Lower leg skin (tissue), 4 donors: ENCODE measurements at places on chromosomes 12 and 14. TPM values are rescaled to one million over a fixed set of nuclear protein-coding genes. Genes with fewer than 3 reads are reported as not detected.
A peak's percentile ranks its signal among the peaks of the same experiment; 100 is the strongest.

The B3GNT4 gene
- 7.9 TPM for total RNA-seq

DNA sequence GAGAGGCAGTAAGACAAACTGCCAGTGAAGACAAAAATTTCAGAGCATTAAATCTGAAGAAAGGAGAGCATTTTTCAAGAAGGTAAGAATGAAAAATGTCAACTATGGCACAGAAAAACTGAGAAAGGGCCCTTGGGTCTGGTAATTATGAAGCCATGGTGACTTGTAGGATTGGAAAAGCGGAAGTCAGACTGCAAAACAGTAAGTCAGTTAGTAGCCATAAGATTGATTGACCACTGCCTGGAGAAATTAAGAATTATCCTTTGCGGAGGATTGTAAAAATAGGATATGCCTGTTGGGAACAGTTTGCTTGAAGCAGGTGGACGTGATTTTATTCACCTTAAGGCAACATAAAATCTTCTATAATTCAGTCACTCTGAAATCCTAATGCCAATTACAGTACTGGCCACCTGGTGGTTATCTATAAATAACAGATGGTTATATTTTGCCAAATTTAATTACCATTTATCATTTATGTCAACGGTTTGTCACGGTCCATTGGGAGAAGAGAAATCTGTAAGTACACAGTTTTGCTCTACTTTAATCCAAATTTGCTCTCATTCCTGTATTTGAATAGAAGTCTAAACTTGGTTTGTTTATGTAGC lies 127.1 kb upstream of the CNTN1 start:
- no peak for DNase-seq

The FAM90A1 gene
- total RNA-seq, result 0.10 TPM

GRCh38 chr14:28542040-28542439 lies 224.5 kb upstream of the FOXG1 start:
- DNase-seq, result no peak

- DNase-seq, result peak; percentile 96
These were observed 21.9 kb upstream of the CIPC start for GRCh38 chr14:77076113-77076631.

- DNase-seq, result no peak
These were observed 2.0 kb upstream of the MAP1LC3B2 start for GRCh38 chr12:116556964-116557698.

GRCh38 chr14:97299661-97300060 lies 502.5 kb downstream of the VRK1 start:
- no peak for DNase-seq

DNA sequence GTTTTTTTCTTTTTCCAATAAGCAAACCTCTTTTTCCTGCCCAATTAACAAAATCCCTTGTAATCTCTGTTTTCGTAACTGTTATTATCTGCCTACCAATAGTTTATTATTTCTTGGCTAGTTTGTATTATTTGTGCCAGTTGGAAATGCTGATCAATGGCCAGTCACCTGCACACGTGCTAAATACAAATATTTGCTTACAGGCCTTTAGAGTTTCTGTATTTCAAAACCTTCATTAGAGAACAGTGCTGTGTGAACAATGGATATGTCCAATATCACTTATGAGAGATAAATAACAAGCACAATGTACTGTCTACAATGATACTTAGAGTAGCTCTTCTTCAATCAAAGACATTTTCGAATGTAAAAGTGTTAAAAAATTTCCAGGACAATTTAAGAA lies 10.8 kb upstream of the DYRK2 start:
- DNase-seq, result no peak

DNA sequence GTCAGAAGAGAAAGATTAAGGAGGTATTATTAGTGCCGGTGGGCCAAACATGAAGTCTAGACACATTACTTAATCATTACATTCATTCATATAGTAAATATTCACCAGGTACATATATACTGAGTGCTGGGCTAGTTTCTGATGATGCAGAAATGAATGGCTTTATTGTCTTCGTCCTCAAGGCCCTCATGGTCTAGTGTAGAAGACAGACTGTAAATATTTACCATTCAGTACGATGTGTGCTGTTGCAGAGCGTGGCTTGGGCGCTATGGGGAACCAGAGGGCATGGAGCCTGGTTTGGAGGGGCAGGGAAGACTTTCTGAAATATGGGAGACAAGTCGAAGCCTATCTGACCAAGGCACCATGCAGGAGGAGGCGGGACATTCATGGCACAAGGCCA lies 37.0 kb upstream of the TCL1B start:
- no peak for DNase-seq

- DNase-seq, result no peak
These were observed 12.8 kb downstream of the ABHD4 start for GRCh38 chr14:22610931-22611330.

- no peak for DNase-seq
These were observed 17.1 kb upstream of the FAM234B start for GRCh38 chr12:13027032-13027431.

DNA sequence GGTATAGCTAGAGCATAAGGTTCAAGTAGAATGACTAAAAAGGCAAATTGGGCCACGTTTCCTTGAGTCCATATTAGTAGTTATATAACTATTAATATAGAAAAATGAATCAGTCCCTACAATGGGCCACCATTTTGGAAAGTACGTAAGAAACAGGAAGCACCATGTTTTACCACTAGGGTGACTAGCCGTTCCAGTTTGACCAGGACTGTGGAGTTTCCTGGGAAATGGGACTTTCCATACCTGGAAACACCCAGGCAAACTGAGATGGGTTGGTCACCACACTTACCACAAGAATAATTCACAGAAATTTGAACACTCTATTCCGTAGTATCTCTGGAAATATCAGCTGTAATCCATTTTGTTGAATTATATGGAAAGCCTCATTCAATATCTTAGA lies 2.1 kb upstream of the MAGOHB start:
- DNase-seq, result no peak

DNA sequence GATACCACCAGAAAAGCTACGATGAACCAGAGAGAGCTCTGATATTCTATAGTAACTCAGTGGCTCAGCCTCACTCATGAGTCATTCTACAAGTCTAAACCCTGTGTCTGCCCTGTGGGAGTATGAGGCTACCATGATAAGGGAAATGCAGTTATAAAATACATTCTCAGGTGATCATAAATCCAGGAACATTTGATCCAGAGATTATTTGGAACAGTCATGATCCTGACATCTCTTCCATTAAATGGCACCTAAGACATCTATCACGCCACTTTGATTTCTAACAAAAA lies 202.6 kb upstream of the RASSF8 start:
- no peak for DNase-seq

The CLEC6A gene
- total RNA-seq, result not detected

The DHRS4 gene
- 35.9 TPM for total RNA-seq

DNA sequence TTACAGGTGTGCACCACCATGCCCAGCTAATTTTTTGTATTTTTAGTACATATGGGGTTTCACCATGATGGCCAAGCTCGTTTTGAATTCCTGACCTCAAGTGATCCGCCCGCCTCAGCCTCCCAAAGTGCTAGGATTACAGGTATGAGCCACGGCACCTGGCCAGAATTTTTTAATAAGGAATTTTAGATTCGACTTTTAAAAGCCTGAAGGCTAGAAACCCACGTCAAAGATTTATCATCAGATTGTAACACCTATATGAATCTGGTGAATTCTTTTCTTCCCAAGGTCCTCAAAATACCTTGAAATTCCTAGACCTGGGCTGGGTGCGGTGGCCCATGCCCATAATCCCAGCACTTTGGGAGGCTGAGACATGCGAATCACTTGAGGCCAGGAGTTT lies 18.7 kb upstream of the MMP19 start:
- DNase-seq, result no peak

DNA sequence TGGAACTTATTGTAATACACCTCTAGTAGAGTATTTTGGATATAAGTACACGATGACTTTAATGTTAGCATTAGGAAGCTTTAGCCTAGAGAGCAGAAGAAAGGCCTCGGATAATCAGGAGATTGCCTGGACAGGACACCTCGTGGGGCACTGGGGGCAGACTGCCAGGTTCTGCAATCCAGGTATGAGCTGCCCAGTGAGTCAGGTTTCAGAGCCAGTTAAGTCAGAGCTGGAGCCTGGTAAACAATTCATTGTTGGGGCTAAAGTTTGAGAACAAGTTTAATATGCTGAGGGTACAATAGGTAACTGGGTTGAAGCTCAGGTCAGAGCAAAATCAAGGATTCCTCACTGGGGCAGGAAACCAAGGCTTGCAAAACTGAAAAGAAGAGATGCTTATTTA lies 107.4 kb downstream of the RERGL start:
- no peak for DNase-seq

DNA sequence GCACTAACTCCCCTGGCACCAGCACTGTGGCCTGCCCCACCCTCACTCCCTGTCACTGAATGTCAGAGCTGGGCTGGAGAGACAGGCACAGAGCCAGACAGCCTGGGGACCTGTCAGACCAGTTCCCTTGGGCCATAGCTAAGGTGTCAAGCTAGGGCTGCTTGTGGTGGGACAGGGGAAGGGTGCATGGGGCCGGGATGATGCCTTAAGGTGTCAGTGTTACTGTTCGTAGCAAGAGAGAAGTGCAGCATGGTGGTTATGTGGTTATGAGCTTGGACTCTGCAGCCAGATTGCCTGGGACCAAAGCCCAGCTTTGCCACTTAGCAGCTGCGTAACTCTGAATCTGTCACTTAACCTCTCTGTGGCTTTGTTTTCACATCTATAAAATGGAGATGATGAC lies 3.8 kb downstream of the RAPGEF3 start:
- DNase-seq, result no peak
